Glomerular endothelial cell (primary cell): ENCODE measurements at places on chromosomes 4 and X. TPM values are rescaled to one million over a fixed set of nuclear protein-coding genes. Genes with fewer than 3 reads are reported as not detected.

GRCh38 chr4:148454835-148455234, 12.6 kb upstream of the NR3C2 start:
- no peak for DNase-seq

DNA sequence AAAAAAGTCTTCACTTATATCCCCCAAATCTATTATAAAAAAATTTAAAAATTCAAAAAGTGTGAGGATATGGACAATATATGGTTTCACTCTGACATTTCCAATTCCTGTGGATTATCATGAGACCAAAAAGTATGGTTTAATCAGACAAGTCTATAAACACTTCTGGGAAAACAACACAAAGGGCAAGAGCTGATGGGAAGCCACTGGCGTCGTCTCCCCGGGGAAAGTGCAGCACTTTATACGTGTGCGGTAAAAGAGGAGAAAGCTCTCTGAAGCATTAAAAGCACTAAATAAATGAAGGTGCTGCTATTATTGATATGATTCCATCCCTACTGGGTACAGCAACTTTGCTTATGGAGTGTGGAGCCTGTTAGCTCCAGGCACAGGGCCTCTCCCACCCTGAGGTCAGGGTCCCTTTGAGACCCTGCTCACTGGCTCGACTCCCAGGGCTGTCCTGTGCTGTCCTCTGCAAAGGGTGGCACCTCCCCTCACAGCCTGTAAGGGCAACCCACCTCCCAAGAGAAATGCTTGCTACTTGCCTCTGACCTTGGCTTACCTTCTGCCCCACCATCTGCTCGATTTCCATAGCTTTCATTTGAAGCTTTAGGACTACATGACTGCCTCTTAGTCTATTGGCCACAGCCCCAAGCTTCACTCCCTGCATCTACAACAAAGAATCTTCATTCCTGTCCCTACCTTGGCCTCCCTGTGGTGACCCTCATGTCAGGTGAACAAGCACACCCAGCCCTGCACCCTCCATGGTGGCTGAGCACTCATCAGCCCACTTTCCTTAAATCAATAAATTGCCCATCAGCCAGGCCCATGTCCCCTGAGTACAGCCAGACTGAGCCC, 248.6 kb downstream of the HNRNPD start:
- no peak for DNase-seq

DNA sequence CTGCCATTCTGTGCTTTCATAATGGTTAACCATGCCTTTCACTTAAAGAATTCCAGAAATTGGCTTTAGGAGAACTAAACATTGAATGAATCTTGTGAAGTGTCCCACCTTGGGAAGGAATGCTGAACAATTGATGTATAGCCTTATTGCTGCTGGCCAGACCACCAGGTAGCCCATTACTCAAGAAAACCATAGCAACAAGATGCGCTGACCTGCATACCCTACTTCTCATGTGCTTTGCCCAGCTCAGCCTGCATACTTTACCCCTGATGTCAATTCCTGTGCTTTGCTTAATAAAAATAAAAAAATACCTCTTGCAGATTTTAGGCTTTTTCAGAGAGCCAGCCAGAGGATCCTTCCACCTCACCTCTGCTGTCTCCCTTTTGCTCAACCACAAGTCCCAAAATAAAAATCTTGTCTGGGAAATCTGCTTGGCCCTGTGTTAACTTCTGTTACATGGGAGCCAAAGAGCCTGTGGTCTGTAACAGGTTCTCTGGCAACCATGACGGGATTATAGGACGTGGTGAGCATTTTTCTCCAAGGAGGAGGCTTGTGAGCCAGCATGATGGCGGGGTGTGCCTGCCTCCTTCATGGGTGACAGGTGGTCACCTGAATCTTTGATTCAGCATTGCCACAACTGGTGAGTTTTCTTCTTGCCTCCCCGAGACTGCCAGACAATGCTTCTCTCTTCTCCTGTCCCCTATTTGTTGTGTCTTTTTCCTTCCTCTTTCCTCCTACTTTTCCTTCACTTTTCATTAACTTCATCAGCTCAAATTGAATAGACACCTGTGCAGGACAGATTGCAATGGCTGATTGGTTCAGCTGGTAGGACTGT, 106.8 kb downstream of the ARSJ start:
- no peak for DNase-seq

DNA sequence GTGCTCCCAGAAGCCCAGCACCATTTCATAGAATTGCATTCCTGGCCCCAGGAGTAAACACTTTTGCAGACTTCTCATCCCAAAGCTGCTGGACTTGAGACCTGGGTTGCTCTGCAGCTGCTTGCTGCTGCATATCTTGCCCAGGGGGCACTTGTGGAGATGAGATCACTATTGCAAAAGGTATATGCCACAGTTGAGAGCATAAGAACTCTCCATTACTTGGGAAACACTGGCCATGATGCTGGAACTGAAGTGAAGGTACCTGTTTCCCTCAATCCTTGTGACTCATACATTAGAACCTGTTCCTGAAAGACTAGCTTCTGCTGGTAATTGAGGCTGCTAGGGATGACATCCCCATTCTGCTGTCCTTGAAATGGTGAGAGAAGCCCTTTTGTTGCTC, 43.1 kb upstream of the WDR1 start:
- no peak for DNase-seq

KIF4A gene
- 4.5 and 6.3 TPM in 2 replicates for total RNA-seq

APLN gene
- 1,464 and 1,492 TPM in 2 replicates for total RNA-seq

FANCB gene
- total RNA-seq = 1.5 TPM in 2 replicates
